Muscle of arm (tissue), 14 donors: ENCODE measurements at places on chromosomes 5 and 9. TPM values are rescaled to one million over a fixed set of nuclear protein-coding genes. Genes with fewer than 3 reads are reported as not detected.

The SPINK7 gene
- not detected for polyA plus RNA-seq

The EXOC3 gene
- 37.6 TPM for polyA plus RNA-seq

The SLC36A2 gene
- not detected for polyA plus RNA-seq

The SYNPO gene
- 21.9 TPM for polyA plus RNA-seq

The MYMK gene
- polyA plus RNA-seq: 64.9 TPM

The CBY3 gene
- polyA plus RNA-seq: 0.64 TPM

The INSL4 gene
- polyA plus RNA-seq: not detected

The OR13C3 gene
- not detected for polyA plus RNA-seq

The SPINK13 gene
- not detected for polyA plus RNA-seq

The PCDHB3 gene
- 2.2 TPM for polyA plus RNA-seq

The ZBED3 gene
- 10.2 TPM for polyA plus RNA-seq

The SPDL1 gene
- polyA plus RNA-seq: 19.8 TPM

The MEGF10 gene
- not detected for polyA plus RNA-seq

The CNTNAP3B gene
- polyA plus RNA-seq: 7.5 TPM

The SLC35D2 gene
- not detected for polyA plus RNA-seq

The DRD1 gene
- polyA plus RNA-seq: not detected
